ENCODE measurements at places on chromosomes 11 and 22.

- no peak for DNase-seq
These were observed 137.5 kb downstream of the CHST1 start for GRCh38 chr11:45527898-45528297.

GRCh38 chr11:71333473-71333872 is 81.1 kb upstream of the SHANK2 start:
- DNase-seq: no peak

DNA sequence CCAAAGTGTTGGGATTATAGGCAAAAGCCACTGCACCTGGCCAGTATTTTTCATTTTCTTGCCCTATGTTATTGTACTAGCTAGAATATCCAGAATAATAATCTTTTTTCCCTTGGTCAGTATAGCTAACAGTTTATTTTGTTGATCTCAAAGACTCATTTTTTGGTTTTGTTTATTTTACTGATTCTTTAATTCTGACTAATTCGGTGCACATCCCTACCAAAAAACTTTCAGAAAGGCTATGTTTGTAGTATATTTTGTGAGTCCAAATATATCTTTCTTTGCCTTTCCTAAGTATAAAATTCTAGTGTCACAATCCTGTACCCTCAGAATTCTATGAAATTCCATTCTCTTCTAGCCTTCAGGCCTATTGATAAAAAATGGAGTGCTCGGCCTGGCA is 84.3 kb downstream of the PHF21A start:
- DNase-seq: no peak

GRCh38 chr11:124670732-124671131 is 2.8 kb downstream of the SIAE start:
- DNase-seq: no peak

GRCh38 chr11:90124946-90125345 is 9.5 kb upstream of the NAALAD2 start:
- no peak for DNase-seq

DNA sequence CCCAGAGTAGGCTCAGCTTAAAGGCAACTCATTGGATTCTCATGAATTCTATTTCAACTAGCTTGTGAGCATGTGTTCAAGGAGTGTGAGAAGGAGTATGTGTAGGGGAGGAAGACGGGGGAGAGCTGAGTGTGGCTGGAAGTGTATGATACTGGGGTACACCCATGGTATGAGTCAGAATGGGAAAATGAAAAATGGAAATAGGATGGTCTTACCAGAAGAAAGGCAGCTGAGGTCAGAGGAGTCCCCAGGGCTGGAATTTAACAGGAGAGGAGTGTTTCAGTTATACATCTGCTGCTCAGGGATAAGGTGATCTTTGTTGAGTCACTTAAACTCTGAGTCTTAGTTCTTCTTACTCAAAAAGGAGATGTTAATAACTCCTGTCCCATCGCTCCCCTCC is 6.7 kb upstream of the ADAMTS15 start:
- DNase-seq: no peak

GRCh38 chr11:93236741-93237675 is 39.2 kb upstream of the SLC36A4 start:
- DNase-seq: no peak

GRCh38 chr11:96091476-96091875 is 167.6 kb upstream of the MTMR2 start:
- no peak for DNase-seq

- no peak for DNase-seq
These were observed 28.1 kb upstream of the CREB3L1 start for GRCh38 chr11:46249103-46249937.

- no peak for DNase-seq
These were observed at the start of gene FAM83F for GRCh38 chr22:39994566-39995392. FAM83F (plus strand) TSS chr22:39994954; CDS start chr22:39995043, 89 bp downstream.

DNA sequence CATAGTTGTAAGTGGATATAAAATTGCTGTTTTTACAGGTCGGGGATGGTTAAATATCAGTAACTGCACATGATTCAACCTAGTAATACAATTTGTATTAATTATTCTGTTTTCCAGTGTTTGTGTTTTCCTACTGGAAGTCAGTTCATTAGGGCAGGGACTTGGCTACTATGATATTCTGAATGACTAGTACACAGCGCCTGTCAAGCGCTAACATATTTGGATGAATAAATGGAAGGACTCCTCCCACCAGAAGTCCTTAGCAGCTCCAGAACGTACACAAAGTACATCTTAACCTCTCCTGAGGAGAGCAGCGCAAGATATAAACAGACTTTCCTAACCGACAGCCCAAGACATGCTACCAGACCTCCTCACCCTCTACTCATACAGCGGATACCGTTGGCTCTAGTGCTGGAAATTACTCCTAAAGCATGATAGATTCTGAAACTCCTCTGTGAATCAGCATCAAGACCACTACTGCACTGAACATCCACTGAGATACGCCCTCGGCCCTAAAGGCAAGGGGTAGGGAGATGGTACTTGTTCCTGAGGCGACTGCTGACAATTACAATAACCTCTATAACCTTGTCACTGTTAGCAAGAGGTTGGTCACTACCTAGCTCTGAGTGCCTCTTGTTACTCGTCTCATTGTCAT is 79.1 kb downstream of the RDX start:
- no peak for DNase-seq

- DNase-seq: no peak
These were observed 17.4 kb downstream of the OR4D9 start for GRCh38 chr11:59528711-59529110.

DNA sequence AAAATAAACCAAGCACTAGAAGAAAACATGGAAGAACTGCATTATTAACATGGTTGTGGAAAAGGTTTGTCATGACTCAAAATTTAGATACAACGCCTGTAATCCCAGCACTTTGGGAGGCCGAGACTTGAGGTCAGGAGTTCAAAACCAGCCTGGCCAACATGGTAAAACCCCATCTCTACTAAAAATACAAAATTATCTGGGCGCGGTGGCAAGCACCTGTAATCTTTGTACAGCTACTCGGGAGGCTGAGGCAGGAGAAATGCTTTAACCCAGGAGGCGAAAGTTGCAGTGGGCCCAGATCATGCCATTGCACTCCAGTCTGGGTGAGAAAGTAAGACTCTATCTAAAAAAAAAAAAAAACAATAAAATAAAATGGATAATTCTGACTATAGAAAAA is 23.7 kb downstream of the GNB1L start:
- no peak for DNase-seq

DNA sequence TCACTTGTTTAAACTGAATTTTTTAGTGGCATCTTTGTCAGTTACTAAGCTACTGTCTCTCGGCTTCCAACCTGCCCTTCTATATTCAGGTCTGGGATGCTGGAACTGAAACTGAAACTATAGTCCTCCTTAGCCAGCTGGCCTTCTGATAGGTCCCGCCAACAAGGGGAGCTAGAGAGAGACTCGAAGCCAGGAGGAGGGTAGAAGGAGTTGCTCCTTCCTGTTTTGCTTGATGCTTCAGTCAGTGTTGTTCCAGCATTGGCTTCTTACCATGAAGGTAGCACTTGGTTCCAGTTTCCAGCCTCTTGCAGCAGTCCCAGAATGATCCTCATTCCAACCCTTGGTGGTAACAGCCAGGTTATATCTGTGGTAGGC is 32.9 kb upstream of the HORMAD2 start:
- DNase-seq: no peak

- DNase-seq: no peak
These were observed 54.5 kb upstream of the RRAS2 start for GRCh38 chr11:14413307-14414069.

DNA sequence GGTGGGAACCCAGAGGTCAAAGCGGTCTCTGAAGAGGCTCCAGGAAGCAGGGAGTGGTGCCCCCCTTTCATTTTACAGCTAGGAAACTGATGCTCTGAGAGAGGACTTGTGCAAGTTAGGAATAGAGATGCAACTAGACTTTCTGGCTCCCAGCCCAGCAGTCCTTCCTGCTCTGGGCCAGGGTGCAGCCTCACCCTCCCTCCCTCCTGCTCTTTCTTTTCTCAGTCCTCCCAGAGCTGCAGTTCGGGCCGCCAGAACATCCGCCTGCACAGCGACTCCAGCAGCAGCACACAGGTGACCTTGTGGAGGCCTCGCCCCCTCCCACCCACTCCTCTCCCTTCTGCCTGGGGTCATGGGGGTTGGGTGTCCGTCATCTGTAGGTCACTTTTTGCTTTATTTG is 51.5 kb downstream of the LHFPL7 start:
- no peak for DNase-seq

GRCh38 chr11:9796854-9797253 is 133.0 kb downstream of the SWAP70 start:
- no peak for DNase-seq

DNA sequence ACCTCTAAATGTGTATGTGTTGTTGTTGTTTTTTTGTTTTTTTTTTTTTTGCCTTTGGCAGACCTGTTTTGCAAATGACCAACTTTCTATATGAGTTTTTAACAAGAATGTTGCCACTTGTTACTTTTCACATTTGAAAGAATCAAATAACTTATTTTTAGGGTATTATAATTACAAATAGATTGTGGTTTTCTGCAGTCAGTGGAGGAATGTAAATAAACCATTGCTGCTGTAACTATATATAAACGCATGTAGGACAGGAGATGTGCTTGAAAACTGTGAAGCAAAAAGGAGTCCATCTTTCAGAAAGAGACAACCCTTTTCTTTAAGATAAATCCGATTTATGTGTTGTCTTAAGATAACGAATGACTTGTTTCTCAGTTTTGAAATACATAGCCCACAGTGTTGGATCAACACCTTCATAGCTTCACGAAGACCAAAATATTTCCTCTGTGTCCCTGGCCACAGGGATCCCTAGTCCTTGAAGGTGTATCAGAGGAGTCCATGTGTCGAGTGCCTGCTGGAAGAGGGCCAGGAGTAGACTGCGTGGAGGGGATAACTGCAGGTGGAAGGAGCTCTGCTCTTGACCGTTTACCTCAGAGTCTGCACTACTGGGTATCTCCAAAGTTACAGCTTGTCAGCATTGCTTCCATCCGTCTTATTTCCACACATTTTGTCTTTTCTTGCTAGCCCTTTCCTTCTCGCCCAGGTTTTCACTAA is 24.7 kb downstream of the TNRC6B start:
- no peak for DNase-seq

DNA sequence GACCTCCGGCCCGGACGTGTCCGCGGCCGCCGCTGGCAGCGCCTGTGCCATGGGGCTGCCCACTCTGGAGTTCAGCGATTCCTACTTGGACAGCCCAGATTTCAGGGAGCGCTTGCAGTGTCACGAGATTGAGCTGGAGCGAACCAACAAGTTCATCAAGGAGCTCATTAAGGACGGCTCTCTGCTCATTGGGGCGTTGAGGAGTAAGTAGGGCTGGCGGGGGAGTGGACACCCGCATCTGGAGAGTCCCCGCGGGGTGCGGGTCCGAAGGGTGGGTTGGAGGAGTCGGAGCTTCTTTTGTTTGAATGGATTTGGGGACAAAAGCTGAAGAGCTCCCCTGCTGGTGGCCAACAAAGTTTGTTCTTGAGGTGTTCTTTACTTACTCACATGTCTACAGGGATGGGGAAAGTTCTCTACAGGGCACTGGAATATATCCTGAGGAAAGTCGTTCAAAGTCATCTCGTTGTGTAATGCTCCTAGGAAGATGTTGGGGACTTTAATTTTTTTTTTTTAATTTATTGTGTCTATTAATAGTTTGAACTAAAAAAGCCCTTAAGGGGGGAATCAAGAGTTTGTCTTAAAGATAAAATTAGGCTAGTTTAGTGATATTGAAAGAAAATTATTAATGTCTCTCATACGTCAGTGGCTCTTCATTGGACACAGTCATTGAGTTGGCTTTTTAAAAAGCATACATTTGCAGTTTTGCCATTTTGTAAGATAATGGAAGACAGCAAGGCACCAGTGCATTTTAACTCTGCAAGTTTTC is 725 bp downstream of the ARHGAP42 start:
- DNase-seq: no peak

DNA sequence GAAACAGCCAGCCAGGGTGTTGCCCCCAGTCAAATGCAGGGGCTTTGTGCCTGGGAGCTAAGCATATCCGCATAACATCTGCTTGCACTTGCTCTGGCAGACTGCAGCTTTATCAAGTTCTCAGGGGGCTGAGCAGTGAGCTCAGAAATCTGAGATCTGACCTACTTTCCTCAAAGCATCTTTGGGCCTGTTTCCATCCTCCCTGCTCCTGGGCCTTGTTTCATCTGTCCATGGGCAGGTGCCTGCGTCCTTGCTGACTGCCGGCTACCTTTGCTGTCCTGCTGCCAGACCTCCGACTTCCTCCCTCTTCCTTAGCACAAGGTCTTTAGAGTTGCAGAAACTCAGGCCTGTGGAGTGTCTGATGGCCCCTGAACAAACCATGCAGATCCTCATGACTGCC is 131.2 kb upstream of the B3GAT1 start:
- no peak for DNase-seq

DNA sequence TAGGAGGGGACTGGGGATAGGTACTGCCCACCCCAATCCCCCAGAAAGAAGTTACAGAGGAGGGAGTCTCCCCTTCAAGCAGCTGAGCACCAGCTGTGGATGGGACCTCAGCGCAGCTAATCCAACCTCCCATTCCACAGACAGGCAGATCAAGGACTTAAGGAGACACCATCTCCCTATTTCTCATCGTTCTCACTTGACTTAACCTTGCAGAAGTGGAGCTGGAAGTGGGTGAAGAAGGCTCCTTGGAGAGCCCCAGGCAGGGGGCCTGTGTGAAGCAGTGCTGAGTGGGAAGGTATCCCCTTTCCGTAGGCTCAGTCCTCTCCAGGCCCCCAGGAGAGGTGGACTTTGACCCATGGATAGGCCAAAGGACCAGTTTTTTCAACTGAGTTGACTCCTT is 27.3 kb downstream of the USP35 start:
- no peak for DNase-seq

DNA sequence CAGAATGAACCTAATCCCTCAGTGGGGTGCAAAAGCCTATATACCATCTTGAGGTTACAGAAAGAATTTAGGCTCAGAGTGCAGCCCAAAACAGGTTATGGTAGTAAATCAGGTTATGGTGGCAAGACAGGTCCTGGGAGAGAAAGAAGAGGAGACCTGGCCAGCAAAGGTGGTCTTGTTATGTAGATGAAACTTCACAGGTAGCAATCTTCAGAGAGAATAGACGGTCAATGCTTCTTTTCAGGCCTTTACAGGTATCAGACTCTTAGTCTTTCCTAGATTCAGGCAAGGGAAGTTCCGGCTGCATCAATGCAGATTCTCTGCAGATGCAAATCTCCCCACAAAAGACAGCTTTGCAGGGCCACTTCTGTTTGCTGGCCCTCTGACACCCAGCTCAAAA is 45.8 kb upstream of the SORL1 start:
- no peak for DNase-seq

- DNase-seq: no peak
These were observed 46.1 kb downstream of the PHF21A start for GRCh38 chr11:46075168-46075567.

- no peak for DNase-seq
These were observed 14.0 kb upstream of the LMO1 start for GRCh38 chr11:8277691-8278090.

DNA sequence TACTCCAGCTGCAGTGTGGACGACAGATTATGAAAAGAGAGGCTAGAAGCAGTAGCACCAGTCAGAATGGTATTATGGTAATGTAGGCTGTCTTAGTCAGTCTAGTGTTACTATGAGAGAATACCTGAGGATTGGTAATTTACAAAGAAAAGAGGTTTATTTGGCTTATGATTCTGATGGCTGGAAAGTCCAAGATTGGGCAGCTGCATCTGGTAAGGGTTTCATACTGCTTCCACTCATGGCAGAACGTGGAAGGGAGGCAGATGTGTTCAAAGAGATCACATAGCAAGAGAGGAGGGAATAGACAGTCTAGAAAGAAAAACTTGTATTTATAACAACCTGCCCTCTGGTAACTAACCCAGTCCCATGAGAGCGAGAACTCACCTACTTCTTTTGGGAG is 77.3 kb upstream of the NAV2 start:
- no peak for DNase-seq

- no peak for DNase-seq
These were observed 108.2 kb upstream of the CRYBB3 start for GRCh38 chr22:25091458-25091857.

Measured in stimulated activated CD8-positive, alpha-beta memory T cell treated with anti-CD3 and anti-CD28 coated beads, Interleukin-2, amount 100 ng/mL, for 1 hour (primary cell).